Stimulated activated CD8-positive, alpha-beta memory T cell treated with anti-CD3 and anti-CD28 coated beads, Interleukin-2, amount 100 ng/mL, for 1 hour (primary cell): ENCODE measurements at places on chromosomes 1 and 21.

- no peak for DNase-seq
Measured at GRCh38 chr1:17805869-17806684, 50.9 kb downstream of the ACTL8 start.

GRCh38 chr1:46199233-46199749 lies 1.1 kb upstream of the POMGNT1 start:
- no peak for DNase-seq

GRCh38 chr1:230068952-230069684 lies 2.1 kb downstream of the GALNT2 start:
- DNase-seq = no peak

- no peak for DNase-seq
Measured at GRCh38 chr21:46543306-46543705, 61.6 kb downstream of the S100B start.

DNA sequence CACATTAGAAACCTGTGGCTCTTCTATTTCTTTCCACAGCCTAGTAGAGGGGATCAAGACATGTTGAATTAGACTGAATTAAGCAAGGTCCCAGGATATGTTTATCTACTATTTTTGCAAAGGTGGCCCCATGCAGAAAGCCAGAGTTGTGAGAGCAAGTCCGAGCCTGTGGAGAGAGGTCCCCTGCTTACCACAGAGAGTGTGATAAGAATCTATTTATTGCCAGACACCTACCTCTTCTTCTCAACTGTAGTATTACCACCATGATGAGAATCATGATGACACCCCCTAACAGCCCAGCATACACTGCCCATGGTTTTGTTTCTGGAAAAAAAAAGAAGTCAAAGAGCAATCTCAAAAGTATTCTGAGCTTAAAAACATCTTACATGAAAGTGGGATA lies 23.0 kb downstream of the SLAMF1 start:
- DNase-seq = no peak

- DNase-seq = no peak
Measured at GRCh38 chr1:43329995-43330751, 7.4 kb upstream of the MPL start.

- no peak for DNase-seq
Measured at GRCh38 chr1:59078070-59078800, 218.7 kb upstream of the FGGY start.

DNA sequence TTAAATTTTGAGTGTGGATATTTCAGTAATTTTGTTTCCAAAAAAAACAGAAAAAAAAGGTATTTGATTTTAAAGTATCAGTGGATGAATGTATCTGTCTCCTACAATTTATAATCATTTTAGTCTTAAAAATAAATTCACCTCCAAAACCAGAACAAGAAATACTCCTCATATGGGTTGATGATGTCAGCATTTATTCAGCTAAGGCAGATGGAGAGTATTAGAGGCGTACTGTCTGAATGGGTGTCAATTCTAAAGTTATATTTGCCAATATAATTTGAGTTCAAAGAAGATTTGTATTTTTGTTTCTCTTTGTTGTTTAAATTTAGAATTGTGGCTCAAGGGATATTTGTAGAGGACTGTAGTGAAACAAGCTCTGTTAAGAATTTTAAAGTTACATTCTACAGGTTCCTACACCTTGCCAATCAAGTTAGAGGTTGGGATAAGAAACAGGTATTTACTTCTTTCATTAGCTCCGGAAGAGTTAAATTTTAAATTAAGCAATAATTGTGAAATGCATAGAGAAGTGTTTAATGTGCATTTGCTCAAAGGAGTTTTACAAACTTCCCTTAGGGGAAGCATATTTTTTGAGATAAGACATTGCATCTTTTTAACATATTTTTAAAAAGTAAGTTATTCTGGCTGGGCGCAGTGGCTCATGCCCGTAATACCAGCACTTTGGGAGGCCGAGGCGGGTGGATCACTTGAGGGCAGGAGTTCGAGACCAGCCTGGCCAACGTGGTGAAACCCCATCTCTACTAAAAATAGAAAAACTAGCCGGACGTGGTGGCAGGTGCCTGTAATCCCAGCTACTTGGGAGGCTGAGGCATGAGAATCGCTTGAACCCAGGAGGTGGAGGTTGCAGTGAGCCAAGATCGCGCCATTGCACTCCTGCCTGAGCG lies 1.2 kb downstream of the PLA2G4A start:
- DNase-seq = no peak

DNA sequence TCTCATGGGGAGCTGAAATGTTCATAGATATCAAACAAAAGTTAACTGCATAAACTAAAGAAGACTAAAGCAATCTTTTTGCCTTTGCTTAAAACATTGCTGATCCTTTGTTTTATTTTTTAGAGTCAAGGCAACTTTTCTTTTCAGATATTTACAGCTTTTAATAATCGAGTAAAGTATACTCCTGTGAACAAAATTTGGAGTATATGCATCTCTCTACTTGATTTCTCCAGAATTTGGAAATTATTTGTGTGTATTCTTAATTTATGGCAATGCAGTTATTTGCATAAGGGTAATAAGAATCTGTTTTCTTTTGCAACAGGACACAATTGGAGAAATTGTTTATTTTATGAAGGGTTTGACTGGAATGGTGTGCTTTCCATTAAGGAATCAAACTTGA lies 4.2 kb upstream of the AQP10 start:
- no peak for DNase-seq

GRCh38 chr21:34018910-34019309 lies 54.5 kb upstream of the MRPS6 start:
- DNase-seq = no peak

DNA sequence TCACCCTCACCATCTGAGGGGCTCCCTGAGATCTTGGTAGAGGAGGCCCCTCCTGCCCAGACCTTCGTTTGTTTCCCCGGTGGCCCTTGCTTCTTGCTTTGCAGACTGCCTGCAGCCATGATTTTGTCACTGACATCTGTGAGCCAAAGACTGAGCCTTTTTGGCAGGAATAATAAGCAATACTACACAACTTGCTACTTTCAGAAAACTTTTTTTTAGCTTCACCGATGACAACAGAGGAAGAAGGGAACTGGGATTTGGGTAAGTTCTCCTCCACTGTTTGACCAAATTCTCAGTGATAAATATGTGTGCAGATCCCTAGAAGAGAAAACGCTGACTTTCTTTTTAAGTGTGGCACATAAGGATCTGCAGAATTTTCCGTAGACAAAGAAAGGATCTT lies 11.7 kb upstream of the CD101 start:
- DNase-seq = no peak

DNA sequence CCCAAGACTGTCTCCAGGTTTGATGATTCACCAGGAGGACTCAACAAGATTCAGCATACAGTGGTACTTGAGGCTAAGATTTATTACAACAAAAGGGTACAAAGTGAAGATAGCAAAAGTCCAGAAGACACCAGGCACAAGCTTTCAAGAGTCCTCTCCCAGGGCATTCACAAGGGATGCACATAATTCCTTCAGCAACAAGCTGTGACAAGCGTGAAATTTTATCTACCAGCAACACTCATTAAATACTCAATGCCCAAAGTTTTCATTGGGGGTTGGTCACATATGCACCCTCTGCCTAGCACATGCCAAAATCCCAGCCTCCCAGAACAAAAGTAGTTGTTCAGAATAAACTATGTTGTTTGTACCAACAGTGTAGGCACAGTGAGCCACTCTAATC lies 62.3 kb downstream of the PRKACB start:
- DNase-seq = no peak

GRCh38 chr1:17213782-17214148 lies 8.8 kb downstream of the PADI1 start:
- DNase-seq = no peak
